ENCODE measurements at places on chromosomes 6 and 20. TPM values are rescaled to one million over a fixed set of nuclear protein-coding genes. Genes with fewer than 3 reads are reported as not detected.

Gene ENPP1
- total RNA-seq = 0.35 TPM

Gene TDRD6
- total RNA-seq = 0.03 TPM

Gene NR2E1
- total RNA-seq = not detected

- H3K27ac ChIP-seq = no peak overlapping the region
- DNase-seq = no peak
- no peaks in the 10 kb centered on the region for H3K36me3 ChIP-seq
- no peak overlapping the region for H3K4me3 ChIP-seq
- H3K27me3 ChIP-seq = no peaks in the 10 kb centered on the region
Observed at GRCh38 chr20:47456952-47457724, 44.5 kb upstream of the NCOA3 start.

- no peak for DNase-seq
- H3K27ac ChIP-seq = no peak overlapping the region
- no peak overlapping the region for H3K4me3 ChIP-seq
- no peaks in the 10 kb centered on the region for H3K36me3 ChIP-seq
Observed at GRCh38 chr6:165574220-165575157, 88.6 kb downstream of the PDE10A start.

Gene SIRPD
- total RNA-seq = 0.25 TPM

DNA sequence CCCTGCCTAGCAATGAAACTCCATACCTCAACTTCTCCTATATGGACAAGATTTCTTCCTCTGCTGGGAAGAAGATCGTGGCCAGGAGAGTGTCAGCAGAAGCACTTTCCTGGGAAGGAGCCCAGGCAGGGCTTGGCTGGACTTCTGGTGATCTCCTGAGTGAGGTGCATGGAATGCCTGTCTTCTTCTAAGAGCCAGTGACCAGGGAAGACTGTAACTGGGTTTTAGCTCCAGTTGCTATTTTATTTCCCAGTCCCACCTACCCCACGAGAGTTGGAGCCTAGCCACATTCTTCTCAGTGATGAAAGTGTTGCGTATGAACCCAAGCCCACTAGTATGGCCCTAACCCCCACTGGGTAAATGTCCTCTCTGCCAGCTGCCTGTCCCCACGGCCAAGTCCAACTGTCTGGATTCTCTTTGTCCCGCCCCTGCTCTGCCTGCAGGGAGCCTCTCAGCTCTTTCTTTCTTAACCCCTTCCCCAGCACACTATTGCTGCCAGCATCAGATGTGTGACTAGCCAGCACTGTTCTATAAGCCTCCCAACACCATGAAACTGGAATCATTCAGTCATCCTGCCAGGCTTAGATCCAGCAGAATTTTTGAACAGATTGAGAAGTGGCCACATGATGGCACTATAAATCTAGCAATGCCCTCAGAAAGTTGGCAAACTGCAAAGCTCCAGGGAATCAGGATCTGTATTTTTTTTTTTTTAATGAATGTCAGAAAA, 69.8 kb upstream of the FAM184A start:
- H3K27me3 ChIP-seq = no peaks in the 10 kb centered on the region
- no peak overlapping the region for H3K27ac ChIP-seq
- no peak for DNase-seq
- H3K4me1 ChIP-seq = peaks cover 8% of the 10 kb centered on the region

All from T-cell (primary cell).